ENCODE measurements at places on chromosomes 2 and 18.

GRCh38 chr18:73677450-73677849 lies 470.2 kb downstream of the FBXO15 start:
- no peak for ATAC-seq

GRCh38 chr2:47205576-47206141 lies 50.6 kb upstream of the STPG4 start:
- no peak for ATAC-seq

GRCh38 chr2:238720232-238720672 lies 127.6 kb upstream of the TWIST2 start:
- ATAC-seq, result no peak

DNA sequence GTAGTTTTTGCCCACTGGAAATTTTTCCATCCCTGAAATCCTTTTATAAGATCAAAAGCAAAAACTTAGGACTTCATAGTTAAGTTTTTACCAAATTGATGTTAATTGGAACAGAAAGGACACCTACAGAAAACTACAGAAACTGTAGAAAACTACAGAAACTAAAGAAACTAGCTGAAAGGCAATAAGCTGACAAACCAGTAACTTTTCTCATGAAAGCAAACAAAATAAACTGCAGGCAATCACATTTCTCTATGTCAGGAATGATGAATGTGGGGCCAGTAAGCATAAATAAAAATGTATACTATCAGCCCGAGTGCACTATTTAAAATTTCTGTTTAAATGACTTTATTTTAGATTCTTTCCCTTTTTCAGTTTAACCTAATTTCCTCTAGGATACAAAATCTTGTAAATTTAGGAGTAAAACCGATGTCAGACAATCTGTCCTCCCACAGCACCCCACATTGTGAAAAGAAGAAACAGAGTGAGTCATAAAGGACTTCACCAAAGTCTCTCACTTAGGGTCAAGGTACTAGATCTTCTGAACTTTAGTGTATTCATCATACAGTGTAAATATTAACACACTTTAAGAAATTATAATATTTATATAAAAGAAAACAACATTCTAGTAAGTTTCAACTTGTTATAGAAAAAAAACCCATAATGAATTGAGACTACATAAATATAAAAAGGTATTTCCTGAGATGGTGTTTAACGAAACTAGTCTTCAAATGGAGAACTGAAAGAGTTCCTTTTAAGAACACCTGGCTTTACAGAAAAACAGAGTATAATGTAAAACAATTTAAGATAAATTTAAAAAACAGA lies 46.6 kb downstream of the USP40 start:
- ATAC-seq, result no peak

All from activated CD4-positive, CD25-positive, alpha-beta regulatory T cell treated with anti-CD3 and anti-CD28 coated beads, Interleukin-2, amount 50 U/mL, for 24 hours (primary cell).